Suppressor macrophage treated with lipopolysaccharide for 4 hours (primary cell): ENCODE measurements at places on chromosomes 12 and 14.

DNA sequence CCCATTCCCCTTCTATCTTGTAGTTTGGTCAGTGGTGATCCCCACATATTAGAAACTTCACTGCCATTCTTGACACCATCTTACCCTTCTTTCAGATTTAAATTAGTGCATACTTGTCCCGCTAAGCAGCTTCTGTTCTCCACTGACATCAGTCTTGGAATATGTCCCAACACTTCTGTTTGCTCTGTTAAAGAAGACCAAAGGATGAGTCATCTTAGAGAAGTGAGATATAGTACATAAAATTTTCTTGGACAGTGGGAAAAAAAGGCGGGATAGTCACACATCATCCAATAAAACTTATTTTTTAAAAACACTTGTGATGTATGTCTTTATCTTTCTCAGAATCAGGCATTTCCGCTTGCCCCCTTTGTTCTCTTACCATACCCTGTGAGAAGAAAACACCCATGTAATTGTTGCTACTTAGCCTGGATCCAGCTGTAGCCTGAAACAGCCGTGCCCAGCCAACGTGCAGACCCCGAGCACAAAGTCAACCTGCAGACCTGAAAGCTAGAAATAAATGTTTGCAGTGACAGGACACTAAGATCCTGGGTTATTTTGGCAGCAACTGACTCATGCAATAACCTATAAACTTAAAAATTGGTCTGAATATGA is 100.1 kb upstream of the PDE3A start:
- no peak for DNase-seq

DNA sequence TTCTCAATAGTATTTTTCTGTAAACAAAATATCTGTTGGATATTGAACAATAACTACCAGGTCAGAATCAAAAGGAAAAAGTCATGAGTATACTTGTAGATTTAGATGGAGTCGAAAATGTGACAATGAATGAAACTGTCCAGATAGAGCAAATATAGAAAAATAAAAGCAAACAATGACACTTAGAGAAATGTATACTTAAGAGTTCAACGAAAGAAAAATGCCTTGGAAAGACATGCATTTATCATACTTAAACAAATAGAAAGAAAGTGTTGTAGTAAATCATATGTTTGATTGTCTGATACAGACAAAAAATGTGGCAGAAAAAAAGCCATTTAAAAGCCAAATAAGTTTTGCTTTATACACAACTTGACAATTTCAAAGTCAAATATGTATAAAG is 571.2 kb upstream of the MGAT4C start:
- DNase-seq = no peak

DNA sequence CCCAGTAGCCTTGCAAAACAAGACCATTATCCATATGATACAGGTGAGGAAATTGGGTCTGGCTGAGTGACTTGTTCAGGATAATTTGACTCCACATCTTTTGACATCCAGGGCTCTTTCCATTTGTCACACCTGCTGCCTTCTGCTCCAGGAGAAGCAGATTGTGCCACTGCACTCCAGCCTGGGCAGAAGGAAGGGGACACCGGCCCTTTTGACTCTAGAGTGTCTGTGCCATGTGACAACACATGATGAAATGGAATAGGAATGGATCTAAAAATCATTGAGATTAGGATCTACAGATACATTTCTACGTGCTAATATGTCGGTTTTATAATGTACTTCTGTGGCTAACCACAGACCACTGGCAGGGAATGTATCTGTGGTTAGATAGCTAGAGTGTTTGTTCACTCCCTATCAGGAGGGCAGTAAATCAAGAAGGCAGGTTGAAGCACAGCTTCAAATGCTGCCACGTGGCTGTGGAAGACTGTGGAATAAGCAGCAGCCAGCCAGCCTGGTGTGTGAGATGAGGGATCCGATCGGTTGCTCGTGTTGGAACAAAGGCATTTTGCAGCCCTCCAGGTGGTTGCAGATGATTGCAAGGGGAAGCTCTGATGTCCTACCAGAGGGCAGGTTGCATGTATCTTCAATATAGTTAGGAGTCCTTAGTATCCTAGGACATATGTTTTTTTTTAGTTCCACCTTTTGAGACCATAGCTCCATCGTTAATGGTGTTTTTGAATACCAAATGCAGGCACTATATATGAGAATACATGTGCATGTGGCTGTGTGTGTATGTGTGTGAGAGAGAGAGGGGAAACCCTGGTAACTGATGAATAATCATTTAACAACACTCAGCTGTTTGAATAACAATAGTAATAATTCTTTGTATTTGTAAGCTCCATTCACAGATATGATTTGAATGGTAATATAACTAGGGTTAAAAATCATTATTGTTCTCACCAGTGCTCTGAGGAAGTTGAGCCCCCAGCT is 28.6 kb downstream of the EML1 start:
- DNase-seq = no peak

GRCh38 chr14:96410119-96410518 is 18.2 kb downstream of the AK7 start:
- DNase-seq = no peak

DNA sequence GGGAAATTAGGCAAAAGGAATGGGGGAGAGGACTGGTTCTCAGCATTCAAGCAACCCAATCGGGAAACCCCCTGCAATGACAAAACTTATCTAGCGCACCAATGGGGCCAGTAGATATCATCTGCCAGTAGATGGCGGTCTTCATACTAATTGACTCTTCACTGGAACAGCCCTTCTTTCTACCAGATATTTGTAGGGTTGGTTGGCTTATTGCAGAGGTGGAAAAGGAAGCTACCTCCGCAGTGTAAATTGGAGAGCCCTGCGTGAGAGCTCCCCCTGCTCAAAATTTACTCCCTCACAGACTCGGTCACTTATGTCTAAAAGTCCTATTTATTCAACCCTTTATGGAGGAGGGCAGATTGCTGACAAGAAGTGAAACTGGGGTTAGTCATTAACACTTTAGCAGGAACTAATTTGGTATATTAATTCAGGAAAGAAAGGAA is 166.1 kb upstream of the CCND2 start:
- DNase-seq = peak; percentile 91

- no peak for DNase-seq
These were observed 168.6 kb downstream of the ALX1 start for GRCh38 chr12:85448548-85449139.

GRCh38 chr12:106249411-106250135 is 1.8 kb upstream of the CKAP4 start:
- no peak for DNase-seq

DNA sequence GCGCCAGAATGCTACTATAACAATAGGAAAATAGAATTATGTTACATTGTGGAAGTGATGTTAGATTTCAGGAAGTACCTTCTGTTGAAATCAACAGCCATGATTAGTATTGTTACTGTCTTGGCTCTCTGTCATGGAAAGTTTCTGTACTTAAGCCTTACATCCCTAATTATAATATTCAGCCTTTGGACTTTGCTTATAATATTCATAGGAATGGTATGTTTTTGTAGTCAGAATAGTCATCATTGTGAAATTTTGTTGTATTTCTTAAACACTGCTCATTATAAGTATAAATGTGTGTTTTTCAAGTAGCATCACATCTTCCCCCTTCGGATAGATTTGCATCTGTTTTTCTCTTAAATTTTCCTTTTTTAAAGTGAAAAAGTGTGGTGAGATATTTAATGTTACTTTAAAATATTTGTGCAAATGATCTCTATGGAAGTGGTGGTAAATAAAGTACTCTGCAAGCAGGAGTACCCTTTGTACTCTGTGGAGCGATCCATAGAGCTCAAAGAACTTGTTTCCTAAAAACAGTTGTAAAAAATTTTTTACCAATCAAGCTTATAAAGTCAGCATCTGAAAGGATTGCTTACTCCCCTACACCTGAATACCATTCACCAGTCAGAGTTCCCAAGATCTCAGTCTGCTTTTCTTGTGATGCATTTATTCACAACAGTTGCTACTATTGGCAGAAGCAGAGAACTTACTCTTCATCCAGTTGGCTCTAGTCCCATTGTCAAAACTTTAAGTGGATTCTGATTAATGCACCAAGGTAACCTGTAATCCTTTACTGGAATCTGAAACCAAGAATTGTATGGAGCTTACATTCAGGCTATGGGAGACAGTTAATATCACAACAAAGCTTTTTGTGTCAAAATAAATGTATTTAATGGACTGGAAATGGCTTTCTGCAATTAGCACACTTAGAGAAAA is 87.8 kb downstream of the RIC8B start:
- peak; percentile 6 for DNase-seq

GRCh38 chr14:103100281-103101121 is 6.0 kb downstream of the EXOC3L4 start:
- no peak for DNase-seq

DNA sequence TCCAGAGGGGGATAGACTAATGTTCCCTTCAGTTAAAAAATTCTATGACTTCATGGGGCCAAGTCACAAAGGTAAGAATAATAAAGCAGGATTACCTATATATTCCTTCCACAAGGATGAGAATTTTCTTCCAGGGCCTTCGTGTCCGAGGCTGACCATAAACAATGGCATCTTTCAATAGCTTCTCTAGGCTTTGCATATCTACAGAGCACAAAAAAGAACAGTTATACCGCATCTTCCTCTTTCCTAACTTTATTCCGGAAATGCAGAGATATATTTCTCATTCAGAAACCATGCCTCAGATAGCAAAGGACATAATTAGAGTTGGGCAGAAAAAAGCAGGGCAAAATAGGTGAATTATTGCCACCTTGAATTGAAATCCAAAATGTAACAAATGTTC is 58.3 kb upstream of the ISM2 start:
- no peak for DNase-seq

DNA sequence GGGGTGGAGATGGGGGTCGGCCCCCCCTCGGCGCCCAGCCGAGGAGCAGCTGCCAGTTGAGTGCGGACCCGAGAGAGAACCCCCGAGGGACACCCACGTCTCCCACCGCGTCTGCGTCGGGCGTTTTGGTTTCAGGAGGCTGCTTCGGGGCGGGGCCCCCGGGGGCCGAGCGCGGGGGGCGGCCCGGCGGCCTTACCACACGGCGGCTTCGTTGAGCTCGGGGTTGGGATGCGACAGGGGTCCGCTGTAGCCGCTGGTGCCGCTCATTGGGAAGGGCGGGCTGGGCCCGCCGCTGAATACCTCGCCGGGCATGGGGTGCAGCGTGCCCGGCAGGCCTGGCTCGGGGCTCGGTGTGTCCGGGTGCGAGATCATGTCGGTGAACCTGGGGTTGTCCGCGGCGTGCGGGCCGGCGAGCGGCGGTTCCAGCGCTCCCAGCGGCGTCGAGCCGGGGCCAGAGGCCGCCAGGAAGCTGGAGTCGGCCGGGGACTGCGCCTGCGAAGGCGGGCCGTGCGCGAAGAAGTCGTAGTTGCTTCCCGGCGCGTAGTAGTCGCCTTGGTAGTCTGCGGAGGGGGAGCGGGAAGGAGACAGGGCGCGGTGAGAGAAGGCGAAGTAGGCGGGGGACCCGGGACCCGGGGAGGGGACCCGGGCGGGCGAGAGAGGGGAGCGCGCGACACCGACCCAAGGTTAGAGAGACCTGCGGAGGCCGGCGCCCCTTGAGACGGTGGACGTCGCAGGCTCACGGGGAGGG is 8.5 kb downstream of the LHX5 start:
- no peak for DNase-seq

- no peak for DNase-seq
These were observed 14.1 kb downstream of the PPFIBP1 start for GRCh38 chr12:27537855-27538675.

- DNase-seq = peak; percentile 18
These were observed 30.8 kb downstream of the GALNT4 start for GRCh38 chr12:89493670-89494302.

DNA sequence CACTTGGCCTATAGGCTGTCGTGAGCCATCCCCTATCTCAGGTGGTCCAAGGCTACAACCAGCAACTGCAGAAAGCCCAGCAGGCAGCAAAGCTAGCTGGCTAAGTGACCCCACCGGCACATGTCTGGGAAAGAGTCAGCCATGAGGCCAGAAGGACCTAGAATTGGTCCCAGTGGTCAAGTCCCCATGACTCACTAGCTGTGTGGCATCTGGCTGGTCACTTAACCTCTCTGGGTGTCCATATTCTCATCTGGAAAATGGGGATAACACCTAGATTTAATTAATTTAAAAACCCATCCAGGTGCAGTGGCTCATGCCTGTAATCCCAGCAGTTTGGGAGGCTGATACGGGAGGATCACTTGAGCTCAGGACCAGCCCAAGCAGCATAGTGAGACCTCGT is 37.6 kb downstream of the SYNE3 start:
- no peak for DNase-seq

GRCh38 chr12:46358791-46359666 is 13.5 kb downstream of the SLC38A2 start:
- no peak for DNase-seq

- no peak for DNase-seq
These were observed 94.1 kb downstream of the NINJ2 start for GRCh38 chr12:569091-569676.

- DNase-seq = no peak
These were observed 3.0 kb downstream of the ANKS1B start for GRCh38 chr12:99981639-99982190.

GRCh38 chr12:39440101-39440500 is 2.8 kb downstream of the KIF21A start:
- DNase-seq = no peak

- no peak for DNase-seq
These were observed 21.9 kb downstream of the PIGH start for GRCh38 chr14:67577909-67578749.

- no peak for DNase-seq
These were observed 222.5 kb upstream of the PRICKLE1 start for GRCh38 chr12:42812086-42812485.

DNA sequence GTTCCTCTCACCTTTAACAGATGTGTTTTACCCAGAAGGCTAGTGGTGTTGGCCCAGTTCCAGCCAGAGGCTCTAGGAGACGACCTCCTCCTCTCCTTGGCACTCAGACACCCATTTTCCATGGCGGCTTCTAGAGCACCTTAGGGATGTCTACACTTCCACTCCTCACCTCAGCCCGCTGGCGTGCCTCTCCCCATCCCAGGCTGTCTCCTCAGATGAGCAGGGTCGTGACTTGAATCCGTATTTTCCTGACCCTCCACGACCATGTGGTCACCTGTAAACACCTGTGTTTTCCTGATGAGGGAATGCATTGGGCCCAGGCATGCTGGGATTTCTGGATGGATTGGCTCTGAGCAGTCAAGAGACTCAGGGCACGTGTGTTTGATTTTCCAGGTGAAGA is 21.8 kb upstream of the RIN3 start:
- no peak for DNase-seq

- no peak for DNase-seq
These were observed 60.6 kb downstream of the FBXL14 start for GRCh38 chr12:1533602-1534304.

DNA sequence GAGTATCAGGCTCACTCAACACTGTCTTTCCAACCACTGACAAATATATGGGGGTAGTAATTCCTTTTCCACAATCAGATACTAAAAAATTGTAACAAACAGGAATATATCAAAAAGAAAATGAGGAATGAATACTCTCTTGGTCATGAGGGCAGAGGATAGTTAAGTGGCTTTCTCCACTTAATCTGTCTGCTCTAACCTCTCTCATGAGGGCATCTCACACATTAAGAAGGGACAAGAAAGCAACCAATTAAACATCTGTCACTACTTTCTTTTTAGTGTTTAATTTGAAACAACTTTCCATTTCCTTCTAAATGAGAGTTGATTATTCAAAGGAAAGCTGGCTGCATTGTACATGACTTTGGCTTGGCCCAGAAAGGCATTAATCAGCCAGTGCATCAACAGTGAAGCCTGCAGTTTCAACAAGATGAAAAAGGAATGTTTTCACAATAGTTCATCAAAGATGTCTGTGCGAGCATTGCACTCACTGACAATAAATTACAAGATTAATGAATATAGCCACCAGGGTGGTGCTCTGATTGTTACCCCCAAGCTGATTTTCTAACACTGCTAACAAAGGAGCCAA is 142.0 kb downstream of the SEC23A start:
- DNase-seq = no peak

GRCh38 chr14:85533023-85533860 is 3.3 kb downstream of the FLRT2 start:
- peak; percentile 50 for DNase-seq
